Activated naive CD8-positive, alpha-beta T cell treated with anti-CD3 and anti-CD28 coated beads, Interleukin-2, amount 50 U/mL, for 24 hours (primary cell): ENCODE measurements at places on chromosomes 3 and 15.

DNA sequence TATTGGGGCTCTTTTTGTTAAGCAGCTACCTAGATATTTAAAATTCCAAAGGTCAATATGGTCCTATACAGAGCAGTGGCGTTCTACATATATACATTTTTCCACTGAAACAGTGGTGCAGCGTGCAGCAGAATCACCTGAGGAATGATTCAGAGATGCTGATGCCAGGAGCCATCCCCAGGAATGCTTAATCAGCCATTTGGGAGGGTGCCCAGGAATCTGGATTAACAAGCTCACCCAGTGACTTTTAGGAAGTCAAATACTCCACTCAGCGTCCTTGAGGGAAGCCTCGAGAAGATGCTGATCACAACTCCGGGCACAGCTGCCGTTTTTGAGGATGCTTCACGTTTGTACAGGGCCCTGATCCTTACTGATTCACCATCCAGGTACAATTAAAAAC, 82.6 kb upstream of the ARHGEF3 start:
- no peak for DNase-seq

DNA sequence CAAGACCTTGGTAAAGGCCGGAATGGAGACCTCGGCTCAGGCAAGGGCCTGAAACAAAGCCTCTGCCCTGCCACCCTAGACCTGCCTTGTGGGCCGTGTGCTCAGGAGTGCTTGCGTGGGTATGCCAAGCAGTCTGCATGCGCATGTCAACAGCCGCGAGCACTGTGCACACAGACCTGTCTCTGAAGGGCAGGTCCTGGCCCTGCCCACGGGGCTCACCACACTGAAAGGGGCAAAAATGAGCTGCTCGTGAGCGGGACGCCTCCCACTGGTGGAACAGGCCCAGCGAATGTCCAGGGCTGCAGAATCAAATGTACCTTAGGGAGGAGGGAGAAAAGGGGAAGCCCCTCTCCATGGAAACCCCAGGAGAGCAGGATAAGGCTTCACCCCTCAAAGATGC, 44.3 kb upstream of the FGD5 start:
- DNase-seq: no peak

- DNase-seq: no peak
Measured at GRCh38 chr3:62502315-62503300, 129.3 kb upstream of the FEZF2 start.

DNA sequence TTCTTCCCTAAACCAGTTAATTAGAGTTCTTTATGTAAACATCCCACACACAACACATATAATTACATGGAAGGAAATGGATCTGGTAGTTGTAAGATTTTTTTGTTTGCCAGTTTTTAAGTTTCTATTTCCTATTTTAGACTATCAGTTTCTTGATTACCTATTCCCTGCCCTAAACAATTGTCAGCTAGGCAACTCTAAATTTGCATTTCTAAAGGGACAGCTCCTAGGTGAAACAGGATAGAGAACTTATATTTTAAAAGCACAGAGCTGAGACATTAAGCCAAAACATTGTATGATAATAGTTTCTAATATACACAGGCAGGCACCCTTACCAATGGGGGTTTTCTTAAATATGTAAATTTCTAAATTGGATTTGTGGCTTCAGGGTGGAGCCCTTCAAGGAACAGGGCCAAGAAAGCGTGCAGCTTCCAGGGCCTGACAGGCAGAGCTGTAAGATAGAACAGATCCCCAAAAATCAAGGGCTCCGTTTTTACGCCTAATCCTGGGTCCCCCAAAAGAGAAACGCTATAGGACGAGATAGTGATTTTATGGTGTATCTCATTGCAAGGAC, 8.9 kb downstream of the LEKR1 start:
- DNase-seq: no peak

DNA sequence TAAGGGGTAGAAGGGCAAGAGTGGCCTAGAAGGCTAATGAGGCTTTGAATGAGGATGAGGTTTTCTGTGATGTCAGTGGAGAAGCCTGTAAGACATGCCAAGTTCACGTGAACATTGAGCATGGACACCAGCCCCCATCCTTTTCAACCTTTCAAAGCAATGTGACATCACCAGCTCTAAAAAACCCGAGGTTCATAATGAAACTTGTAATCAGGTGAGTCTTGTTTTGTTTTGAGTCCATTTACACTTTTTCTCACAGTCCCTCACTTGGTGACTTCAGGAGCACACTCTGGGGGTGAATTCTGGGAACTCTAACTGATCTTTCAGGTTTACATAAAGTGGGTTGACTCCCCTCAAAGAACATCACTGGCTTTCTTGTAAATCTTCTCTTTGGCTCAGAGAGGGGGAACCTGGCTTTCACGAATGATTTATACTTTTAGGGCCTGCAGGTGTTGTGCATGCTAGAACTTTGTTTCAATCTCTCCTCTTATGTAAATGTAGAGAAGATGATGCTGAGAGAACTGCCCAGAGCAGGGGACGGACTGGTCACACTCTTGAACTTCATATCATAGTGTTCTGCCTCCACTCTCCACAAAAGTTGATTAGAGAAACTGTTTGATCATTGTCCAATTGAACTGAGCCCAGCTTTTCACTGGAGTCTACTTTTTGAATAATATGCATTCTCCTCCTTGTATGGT, 224.7 kb upstream of the SATB1 start:
- peak; percentile 36 for DNase-seq

GRCh38 chr3:100482176-100482575, 10.2 kb upstream of the TMEM45A start:
- no peak for DNase-seq

- DNase-seq: no peak
Measured at GRCh38 chr3:69092030-69092516, 7.3 kb downstream of the ARL6IP5 start.

DNA sequence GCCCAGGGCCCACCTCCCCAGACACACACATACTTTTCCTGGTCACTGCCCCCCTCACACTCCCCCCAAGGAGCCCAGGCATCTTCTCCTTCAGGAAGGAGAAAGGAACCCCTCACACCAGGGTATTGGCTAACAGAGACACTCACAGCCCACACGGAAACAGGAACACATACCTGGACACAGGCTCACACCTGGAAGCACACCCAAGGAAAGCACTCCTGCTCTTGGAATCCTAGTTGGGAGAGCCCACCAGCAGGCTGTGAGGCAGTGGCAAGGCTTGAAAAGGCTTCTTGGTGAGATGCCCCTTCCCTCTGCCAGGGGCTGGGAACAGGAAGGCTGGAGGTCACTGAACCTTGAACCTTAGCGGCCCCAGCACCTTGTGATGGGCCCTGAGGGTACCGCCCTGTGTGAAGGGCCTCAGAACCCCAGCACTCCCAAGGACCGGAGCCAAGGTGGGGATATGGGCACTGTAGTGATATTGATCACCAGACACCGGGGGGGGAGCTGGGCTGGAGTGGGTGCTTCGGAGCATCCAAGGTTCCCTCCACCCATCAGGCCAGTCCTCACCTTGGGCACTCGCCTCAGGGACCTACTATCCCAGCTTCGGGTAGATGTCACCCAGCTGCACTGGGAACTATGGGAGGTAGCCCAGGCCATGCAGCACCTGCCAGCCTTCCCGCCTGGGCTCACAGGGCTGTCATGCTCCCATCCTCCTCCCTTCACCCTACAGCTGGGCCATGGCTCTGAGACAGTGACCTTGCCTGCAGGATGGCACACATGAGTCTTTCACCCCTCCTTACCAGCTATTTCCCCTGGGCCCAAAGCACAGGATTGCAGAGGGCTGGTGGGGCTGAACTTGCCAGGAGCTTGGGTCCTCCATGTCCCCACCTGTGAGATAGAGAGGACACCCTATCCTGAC, 16.4 kb downstream of the MYL3 start:
- DNase-seq: no peak

- no peak for DNase-seq
Measured at GRCh38 chr15:41773332-41773728, 954 bp upstream of the MAPKBP1 start.

- no peak for DNase-seq
Measured at GRCh38 chr3:53822331-53822741, 23.9 kb downstream of the CHDH start.

- DNase-seq: no peak
Measured at GRCh38 chr3:192904632-192905289, 12.9 kb downstream of the MB21D2 start.

DNA sequence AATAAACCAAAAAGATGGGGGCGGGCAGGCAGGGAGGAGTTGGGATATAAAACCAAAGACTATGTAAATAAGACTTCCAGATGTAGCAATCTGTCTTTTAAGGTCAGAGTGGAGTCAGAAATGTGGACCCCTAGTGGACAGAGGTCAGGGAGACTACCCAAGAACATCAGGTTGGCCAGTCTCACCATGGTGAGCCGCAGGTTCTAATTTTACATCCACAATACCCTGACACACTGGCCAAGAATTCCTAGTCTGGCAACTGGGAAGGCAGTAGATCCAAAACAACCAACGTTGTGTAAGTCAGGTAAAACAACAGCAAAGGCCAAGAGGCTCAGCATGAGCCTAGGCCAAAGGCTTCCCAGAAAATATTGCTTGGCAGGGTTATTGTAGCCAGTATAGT, 203.4 kb downstream of the FOXP1 start:
- no peak for DNase-seq

GRCh38 chr3:106014971-106015370, 146.2 kb upstream of the CBLB start:
- no peak for DNase-seq

DNA sequence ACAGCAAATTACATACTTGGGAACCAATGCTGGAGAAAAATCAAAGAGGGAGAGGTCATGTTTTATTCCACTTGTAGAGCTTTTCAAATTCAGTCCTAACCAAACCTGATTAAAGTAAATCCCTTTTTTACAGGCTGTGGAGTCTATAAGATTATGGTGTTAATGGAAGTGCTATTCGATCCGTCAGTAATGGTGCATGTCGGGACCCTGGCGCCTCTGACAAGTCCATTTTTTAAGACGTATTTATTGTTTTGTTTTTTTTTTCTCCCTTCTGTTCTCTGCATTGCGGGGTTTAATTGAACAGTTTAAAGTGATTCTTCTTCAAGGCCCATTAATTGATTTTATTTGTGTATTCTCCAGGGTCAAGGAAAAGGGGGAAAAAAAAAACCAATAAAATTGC, 725.9 kb downstream of the TUSC7 start:
- no peak for DNase-seq

DNA sequence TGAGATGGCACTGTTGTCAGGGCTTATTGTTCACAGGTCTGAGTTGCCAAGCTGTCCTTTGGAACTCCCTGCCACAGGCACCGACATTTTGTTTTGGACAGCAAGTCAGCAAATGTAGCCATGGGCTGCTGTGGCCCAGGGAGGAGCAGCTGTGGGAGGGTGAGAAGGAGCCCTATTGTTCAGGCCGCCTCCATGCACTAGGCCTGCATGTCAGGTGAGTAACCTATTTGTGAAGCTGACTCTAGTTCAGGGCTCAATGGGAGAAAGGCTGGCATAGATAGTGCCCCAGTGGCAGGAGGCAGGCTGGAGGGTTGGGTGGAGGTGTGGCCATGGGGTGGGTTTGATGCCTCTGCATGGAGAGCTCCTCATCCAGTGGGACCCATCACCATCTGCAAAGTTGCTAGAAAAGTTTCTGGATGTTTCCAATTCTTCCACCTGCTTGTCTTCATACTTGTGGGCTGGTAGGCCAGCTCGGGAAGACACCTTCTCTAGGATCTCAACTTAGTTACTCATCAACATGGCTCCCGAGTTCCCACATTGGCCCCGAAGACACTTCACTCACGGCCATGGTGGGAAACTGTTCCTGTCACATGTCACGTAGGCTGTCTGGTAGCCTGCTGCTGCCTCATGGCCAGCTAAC, 19.5 kb downstream of the AMOTL2 start:
- no peak for DNase-seq

GRCh38 chr3:120416868-120417267, 33.9 kb downstream of the FSTL1 start:
- DNase-seq: peak; percentile 4

- DNase-seq: no peak
Measured at GRCh38 chr3:16394639-16395038, 118.9 kb downstream of the RFTN1 start.

- no peak for DNase-seq
Measured at GRCh38 chr3:117145677-117146076, 436.1 kb downstream of the TUSC7 start.

DNA sequence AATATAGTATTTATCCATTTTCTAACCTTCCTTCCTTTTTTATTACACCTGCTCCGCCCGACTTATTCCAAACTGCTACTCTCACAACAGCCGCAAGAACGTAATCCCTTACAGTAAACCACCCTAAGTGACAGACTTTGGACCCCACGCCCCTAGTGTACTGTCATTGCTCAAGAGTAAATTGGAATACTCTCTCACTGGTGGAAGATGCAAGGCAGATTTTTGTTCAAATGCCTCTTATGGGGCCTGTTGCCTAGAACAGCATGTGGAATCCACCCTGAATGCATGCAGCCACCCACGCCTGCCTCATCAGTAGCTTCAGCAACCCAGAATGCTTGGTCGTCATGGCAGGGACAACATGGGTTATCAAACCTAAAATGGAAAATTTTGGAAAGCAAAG, 226.2 kb upstream of the ST8SIA2 start:
- no peak for DNase-seq

DNA sequence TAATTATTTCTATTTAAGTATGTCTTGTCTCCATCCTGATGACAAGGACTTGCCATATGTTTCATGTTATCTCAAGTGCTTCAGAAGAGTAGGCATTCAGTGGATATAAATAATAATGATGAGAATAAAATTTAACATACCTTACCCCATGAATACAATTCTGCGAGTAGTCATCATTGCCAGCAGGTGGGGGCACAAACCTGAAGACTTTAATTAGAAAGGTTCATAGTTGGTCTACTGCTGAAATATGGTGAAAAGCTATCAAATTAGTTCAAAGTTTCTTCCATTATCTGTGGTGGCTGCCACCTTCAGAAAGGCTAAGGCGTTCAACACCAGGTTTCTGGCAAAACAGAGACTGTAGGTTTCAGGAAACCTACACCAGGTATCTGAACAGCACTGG, 100.9 kb downstream of the P3H2 start:
- no peak for DNase-seq

- no peak for DNase-seq
Measured at GRCh38 chr3:37093481-37093880, 80.9 kb downstream of the LRRFIP2 start.

GRCh38 chr3:151800431-151800830, 13.5 kb upstream of the AADAC start:
- no peak for DNase-seq

GRCh38 chr3:26714485-26714884, 91.9 kb downstream of the LRRC3B start:
- no peak for DNase-seq

DNA sequence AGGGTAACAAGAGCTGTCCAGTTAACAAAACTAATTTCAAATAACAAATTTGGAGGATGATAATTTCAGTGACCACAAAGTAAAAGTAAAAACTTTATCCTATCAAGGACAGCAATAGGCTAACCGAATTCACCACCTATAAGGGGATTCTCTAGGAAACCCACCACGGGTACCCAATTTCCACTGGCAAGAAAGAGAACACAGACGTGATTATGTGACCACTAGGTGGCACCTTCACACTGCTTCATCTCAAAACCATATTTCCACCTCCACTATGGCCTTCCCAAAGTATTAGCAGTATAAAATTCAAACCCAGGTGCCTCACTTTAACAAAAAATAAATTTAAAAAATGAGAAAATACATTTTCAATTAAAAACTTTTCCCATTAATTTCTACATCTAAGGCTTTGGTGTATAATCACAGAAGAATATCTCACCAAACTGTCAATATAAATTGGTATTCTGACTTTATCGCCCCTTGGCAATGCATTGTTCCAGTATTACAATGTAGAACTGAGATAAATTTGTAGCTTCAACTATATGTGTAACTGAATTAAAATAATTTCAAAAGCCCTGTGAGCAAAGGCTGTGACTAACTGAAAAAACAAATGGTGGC, 96.5 kb downstream of the FSIP1 start:
- DNase-seq: peak; percentile 25

GRCh38 chr3:59411186-59411585, 361.4 kb upstream of the CFAP20DC start:
- no peak for DNase-seq
